ENCODE measurements at places on chromosomes 3 and 15.

GRCh38 chr3:13963137-13963886 lies 83.4 kb upstream of the WNT7A start:
- no peak for DNase-seq

- no peak for DNase-seq
Measured at GRCh38 chr3:115843206-115843605, 219.9 kb downstream of the GAP43 start.

GRCh38 chr15:82146990-82147461 lies 101.2 kb upstream of the MEX3B start:
- DNase-seq: no peak

- DNase-seq: no peak
Measured at GRCh38 chr3:194640829-194641228, 7.6 kb upstream of the TMEM44 start.

DNA sequence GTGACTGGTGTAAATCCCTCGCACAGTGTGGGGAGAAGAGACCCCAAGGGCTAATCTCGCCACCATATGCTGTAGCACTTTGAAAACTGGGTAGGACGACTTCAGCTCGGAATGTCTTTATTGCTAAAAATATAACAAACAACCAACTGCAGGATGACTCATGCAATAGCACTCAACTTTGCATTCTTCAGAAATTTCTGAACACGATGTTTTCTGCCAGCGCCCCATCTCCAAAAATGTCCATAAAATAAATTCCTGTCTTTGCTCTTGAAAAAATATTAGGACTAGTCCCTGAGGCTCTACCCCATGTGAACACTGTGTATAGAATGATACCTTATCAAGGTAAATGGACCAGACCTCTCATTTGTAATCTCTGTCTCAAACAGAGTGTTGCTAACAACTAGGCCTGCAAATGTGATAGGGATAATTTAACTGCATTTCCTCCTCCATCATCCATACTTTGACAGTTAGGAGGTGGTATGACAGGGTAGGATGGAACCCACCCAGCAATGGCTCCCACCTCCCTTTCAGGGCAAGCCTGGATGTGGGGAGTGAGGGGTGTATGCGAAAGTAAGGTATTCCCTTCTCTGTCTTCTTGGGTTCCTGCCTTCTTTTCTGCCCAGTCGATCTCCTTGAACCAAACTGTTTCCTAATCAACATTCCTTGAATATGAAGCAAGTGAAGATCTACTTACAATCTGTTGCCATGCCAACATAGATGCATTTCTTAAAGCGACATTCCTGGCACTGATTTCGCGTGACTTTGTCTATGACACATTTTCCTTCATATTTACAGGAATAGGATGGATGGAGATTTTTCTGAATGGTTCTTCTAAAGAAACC lies 201.1 kb downstream of the NR1D2 start:
- DNase-seq: peak; percentile 86

DNA sequence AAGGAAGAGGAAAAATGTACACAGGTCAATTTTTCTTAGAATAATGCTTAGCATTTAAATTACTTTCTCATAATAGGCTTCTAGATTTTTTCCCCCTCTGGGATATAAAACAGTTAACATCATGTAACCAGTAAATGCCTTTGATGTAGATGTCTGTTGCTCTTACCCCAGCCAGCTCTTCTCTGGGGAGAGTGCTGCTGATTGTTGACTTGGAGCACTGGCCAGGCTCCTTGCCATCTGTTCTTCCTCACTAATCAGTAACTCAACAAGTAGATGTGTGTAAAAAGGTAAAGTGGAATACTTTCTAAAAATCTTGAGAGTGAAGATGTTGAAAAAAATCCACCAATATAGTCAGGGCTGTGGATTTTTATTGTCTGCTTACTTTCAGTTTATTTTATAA lies 42.2 kb downstream of the RIOX2 start:
- no peak for DNase-seq
